GF-D8 (cell line): ENCODE measurements at places on chromosomes 3 and 15.

- DNase-seq, result no peak
Observed at GRCh38 chr15:60379525-60380274, 18.1 kb downstream of the ANXA2 start.

GRCh38 chr15:82371656-82372055 is 22.4 kb upstream of the GOLGA6L10 start:
- no peak for DNase-seq

DNA sequence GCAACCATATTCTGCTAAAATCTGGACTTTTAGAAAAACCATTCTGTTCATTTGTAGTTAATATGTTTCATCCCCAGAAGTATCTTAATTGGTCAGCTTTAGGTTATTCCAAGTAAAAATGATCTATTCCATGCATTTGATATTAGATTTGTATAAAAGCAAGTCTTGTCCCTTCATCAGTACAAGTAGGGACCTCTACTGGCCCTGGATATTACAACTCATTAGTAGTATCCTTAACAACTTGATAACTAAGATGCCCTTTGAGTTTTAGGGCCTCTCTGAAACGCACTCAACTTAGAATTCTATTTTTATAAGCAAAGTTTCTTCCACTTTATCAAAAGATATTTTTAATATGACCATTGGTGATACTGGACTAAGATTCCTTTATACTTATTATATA is 25.3 kb upstream of the SELENOT start:
- no peak for DNase-seq

DNA sequence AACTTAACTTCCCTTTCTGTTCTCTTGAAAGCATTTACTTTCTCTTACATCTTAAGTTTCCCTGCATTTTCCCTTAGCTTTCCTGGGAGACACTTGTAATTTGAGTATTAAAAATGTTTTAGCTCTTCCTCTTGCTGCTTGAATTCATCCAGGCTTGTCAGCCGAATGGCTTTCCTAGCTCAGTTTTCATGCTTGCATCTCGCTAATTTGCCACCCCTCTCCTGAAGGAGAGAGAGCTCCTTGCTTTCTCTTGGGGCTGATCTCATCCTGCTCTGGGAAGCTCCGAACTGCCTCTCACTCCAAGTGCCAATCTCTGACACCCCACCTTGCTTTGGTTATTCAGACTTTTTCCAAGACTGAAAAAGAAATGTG is 374.6 kb upstream of the TBL1XR1 start:
- no peak for DNase-seq

GRCh38 chr3:133896002-133896761 is 500 bp upstream of the RAB6B start:
- DNase-seq, result no peak

DNA sequence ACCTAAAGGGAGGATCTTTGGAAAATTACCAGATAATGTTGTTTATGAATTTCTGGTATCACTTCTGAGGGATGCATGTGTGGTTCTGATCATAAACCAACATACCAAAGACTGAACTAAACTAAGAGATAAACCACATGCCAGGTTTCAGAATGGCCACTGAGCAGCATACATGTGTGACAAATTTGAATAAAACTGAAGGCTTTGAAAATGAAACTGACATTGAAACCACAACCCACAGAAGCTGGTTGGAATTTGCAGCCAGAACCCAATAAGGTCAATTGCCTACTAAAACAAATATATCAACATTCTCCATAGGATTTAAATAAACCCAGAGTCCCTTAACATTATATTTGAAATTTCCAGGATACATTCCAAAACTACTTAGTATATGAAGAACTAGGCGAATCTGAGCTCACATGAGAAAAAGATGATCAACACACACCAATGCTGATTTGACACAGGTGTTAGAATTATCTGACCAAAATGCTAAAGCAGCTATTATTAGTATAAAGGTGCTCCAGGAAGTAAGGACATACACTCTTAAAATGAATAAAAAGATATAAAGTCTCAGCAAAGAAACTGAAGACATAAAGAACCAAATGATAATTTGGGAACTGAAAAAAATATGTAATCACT is 125.0 kb downstream of the ZNF280D start:
- no peak for DNase-seq

DNA sequence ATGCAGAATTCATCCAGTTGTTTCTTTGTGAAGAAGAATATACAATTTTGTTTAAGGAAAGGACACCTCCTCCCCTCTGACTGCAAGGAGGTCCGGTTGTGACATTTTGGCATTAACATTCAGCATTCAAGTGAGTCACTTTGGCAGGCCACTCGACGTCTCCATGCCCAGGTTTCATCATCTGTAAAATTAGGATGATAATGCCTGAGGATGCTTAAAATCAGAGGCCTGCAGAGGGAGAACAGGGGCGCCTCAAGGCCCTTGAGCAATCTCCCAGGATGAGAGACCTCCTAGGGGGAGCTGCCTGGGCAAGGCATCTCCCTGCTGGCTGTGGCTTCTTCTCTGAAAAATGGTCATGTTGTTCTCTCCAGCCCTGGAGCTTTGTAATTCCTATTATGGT is 236.0 kb downstream of the CACNA2D3 start:
- no peak for DNase-seq

DNA sequence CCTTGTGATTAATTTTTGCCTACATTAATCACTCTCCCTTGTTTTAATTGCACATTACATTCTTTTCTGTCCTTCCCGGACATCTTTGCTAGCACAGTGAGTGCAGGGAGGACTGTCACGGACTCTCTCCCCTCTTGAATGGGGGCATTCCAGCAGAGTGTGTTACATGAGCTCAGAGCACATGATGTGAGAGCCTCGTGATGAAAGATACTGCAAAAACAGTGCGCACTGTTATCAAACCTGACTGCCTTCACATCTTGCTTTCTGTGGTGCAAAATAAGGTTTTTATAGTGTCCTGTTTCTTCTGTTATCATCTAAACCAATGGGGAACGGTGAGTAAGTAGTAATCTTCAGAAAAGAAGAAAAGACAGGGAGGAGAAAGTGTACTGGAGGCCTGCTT is 167.5 kb downstream of the PGPEP1L start:
- DNase-seq, result no peak

- DNase-seq, result no peak
Observed at GRCh38 chr3:43871627-43872245, 181.0 kb downstream of the ABHD5 start.

DNA sequence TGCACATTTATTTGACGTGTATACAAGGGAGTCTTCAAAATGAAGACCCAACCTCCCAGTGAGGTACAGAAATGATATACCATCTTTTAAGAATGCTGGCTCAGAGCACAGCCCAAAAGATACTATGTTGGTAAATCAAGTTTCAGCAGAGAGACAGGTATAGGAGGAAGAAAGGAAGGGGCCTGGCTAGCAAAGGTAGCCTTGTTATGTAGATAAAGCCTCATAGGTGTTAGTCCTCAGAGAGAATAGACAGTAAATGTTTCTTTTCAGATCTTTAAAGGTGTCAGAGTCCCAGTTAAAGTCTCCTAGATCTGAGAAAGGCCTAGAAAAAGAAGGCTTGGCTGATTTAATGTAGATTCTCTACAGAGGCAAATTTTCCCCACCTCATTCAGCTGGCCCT is 213.8 kb downstream of the SI start:
- DNase-seq, result no peak

DNA sequence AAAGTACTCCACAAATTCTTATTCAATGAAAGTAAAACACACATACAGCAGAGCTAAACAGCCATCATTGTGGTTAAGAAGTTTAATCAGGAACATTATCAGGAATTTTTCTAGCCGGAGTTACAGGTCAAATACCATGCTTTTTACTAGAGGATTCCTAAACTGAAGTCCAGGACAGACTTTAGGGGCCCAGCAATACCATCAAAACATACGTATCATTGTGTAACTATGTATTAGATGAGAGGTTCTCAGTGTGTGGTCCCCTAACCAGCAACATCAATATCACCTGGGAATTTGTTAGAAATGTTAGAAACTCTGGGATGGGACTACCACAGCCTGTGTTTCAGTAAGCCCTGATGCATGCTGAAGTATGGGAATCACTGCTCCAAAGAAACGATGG is 404.2 kb upstream of the IL12A start:
- no peak for DNase-seq

DNA sequence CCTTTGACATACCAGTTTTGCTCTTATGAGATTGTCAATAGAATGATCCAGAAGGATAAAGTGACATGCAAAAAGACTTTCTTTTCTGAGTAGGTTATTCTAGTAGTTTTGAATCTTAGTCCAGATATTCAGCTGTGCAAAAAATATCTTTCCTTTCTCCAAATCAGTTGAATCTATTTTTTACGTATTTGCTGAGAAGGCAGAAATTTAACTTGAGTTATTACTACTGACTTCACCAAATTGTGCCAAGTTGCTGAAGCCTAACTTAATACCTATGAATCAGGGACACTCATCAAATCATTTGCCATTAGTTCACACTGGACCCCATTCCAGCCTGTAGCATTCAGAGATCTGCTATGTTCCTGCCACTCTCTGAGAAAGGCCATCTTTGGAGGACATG is 215.6 kb downstream of the EPHA6 start:
- no peak for DNase-seq

- peak; percentile 60 for DNase-seq
Observed at GRCh38 chr15:68277131-68277602, 378 bp upstream of the FEM1B start.

DNA sequence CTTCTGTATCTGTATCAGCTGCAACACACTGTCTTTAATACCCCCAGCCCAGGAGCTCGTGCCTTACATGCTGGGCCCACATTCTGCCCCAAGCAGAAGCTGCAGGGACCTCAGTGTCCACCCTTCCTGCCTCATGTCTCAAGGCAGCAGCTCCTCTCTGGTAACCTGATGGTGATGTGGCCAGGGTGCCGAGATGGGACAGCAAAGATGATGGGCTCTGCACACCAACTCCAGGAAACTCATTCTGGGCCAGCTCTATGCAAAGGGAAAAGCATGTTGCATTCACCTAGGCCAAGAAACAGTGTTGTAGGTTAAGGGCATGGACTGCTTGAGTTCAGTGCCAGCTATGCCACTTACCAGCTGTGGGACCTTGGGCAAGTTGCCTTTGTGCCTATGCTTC is 79.5 kb upstream of the PRR23C start:
- DNase-seq, result no peak

GRCh38 chr3:71688121-71688520 is 37.1 kb downstream of the EIF4E3 start:
- DNase-seq, result no peak

DNA sequence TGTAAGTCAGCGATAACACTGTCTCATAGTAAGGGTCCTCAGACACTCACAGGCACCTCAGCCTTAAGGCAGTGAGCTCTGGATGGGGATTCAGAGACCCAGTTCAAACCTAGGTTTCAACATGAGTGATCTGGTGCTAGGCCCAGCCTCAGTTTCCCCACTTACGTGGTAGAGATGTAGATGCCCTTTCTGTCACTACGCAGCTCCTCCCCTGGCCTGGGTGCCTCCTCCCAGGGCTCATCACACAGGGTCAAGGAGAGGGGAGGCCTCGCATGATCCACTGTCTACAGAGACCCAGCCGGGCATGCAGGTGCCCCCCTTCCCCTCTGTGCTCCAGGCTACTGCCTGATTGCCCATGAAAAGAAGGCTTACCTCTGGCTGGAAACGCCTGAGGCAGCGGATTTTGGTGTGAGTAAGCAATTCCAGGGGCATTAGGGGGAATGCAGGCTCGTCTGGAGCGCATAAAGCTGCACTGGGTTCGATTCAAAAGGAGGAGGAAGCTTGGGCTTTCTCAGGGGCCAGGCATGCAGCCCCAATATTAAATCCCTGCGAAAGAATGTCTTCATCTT is 69.8 kb upstream of the ANKRD34C start:
- DNase-seq, result no peak

- no peak for DNase-seq
Observed at GRCh38 chr15:47727137-47727536, 9.8 kb downstream of the SEMA6D start.

DNA sequence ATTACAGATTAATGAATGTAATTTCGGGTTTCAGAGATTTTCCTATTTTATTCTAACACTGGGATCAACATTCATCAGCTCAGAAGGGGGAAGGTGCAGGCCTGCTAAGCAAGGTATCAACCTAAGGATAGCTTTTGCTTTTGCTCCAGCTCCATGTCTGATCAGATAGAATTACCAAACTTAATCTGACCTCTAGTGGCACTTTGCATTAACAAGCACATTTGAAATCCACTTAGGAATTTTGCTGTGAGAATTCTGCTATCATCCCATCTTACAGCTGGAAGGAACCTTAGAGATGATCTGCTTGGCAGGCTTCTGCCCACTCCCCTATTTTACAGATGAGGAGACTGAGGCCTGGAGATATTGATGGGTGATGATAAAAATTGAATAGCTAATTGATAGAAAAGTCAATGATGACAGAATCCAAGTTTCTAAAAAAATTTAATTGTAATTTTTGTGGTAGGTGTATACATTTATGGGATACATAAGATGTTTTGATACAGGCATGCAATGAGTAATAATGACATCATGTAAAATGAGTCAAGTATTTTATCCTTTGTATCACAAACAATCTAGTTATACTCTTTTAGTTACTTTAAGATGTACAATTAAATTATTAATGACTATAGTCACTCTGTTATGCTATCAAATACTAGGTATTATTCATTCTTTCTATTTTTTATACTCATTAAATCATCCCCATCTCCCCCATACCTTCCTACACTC is 209.2 kb upstream of the ZPLD1 start:
- no peak for DNase-seq

DNA sequence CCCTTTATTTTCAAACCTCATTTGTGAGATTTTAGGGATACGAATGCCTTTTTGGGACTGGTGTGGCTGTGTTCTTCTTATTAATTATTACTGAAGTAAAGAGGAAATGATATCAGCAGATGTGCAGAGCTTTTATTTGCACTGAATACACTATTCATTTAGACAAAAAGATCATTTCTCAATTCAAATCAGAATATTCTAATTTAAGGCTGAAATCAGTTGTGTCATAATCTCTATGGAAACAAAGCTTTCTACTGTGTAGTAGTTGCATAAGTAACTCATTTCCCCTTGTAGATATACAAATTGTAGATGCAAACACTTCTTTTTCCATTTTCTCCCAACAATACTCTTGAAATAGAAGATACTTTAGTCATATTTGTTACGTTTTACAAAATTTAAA is 56.0 kb downstream of the PDE8A start:
- DNase-seq, result no peak

GRCh38 chr15:49441816-49442215 is 18.8 kb downstream of the FGF7 start:
- no peak for DNase-seq
